ENCODE measurements at places on chromosomes 5 and 9.

- DNase-seq: no peak
Observed at GRCh38 chr9:17509151-17509550, 69.7 kb upstream of the SH3GL2 start.

- DNase-seq: no peak
Observed at GRCh38 chr9:137126786-137127185, 12.2 kb upstream of the GRIN1 start.

- DNase-seq: no peak
Observed at GRCh38 chr9:38685535-38685934, 34.4 kb downstream of the FAM240B start.

- peak; percentile 73 for DNase-seq
Observed at GRCh38 chr5:159878988-159879471, 37.3 kb upstream of the ADRA1B start.

DNA sequence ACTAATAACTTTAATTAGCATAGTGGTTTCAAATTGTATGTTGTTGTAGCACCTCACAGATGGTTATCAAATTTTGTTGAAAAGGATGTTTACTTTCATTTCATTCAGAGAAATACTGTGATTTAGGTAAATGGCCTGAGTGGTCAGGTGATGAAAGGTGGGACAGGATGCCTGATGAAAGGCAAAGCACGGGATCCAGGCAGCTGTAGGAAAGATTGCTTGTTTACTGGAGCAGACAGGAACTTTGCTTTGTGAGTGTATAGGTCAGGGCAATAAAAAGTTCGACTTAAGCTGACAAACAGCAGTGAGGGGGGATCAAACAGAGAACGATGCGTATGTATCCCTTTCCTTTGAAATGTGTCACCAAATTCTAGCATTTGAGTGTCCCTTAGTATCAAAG, 19.0 kb downstream of the KIAA1958 start:
- no peak for DNase-seq

DNA sequence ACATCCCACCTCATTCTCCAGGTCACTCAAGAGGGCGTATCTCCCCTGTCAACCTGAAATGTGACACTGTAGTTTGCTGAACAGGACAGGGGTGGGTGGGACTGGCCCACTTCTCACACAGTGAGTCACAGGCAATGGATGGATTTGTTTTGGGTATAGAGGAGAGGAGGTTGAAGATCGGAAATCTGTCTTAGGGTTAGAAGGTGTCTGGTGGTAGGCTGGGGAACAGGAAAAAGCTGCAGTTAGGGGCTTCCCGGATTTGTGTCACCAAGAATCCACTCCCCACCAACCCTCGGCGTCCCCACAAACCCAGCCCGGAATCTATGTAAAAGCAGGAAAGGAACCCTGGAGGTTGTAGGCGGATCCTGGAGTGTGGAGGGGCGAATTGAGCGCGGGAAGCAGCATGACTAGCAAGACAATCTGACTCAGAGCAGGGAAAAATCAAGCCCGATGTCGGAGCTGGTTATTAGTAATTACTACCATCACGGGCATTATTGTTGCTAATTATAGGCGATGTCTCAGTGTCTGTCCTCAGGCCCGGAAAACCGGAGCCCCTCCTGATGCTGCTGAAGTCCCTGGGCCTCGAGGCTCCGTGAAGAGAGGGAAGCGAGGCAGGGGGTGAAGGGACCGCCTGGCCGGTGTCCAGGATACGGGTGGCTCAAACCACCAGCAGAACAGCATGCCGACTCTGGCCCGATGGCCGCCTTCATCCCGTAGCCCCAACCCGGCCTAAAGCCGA, 1.7 kb upstream of the IRX1 start:
- DNase-seq: no peak

DNA sequence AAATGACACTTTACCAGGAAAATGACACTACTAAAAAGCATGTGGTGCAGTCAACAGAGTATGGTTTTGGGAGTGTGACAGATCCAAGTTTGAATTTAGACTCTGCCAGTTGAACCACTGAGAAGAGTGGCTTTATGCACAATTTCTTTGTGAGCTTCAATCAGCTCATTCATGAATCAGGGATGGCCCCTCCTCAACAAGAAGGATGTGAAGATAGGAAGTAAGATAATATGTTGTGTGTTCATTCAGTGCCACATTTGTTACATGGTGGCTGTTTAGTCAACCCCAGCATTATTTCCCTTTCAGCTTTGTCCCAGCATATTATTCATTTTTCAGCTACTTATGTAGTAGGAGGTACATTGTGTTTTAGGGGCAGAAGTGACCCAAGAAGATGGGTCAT, 140.1 kb downstream of the TLE4 start:
- no peak for DNase-seq

DNA sequence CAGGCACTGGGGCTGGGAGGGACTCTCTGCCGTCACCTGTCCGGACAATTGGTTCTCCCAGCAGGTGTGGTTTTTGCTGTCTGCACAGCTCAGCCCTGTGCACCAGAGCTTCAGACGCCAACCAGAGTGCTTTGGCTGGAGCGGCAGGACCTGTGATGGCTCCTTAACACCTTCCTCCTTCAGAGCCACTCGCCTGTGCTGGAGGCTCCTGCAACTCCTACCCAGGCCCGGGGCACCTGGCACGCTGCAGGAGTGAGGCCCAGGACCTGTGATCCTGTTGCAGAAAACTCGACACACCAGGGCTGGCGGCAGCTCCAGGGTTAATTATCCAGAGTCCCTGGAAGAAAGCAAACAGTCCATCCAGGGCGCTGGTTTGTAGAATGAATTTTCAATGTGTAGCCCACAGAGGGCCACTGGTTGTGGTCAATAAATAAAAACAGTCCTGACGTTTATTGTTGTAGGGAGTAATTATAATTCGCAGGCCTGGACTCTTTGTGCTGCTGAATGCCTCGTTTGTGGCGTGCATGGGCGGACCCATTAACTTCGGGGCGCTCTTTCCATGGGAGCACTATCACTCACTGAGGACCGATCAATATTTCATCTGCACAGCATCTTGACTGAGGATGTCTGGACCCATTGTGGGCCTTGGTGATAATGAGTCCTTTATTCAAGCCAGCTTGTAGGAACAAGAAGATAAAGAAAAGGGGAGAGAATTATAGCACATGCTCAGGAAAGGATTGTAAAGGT, 339.7 kb upstream of the IRX4 start:
- DNase-seq: no peak

- no peak for DNase-seq
Observed at GRCh38 chr9:133342570-133342969, 5.4 kb downstream of the MED22 start.

DNA sequence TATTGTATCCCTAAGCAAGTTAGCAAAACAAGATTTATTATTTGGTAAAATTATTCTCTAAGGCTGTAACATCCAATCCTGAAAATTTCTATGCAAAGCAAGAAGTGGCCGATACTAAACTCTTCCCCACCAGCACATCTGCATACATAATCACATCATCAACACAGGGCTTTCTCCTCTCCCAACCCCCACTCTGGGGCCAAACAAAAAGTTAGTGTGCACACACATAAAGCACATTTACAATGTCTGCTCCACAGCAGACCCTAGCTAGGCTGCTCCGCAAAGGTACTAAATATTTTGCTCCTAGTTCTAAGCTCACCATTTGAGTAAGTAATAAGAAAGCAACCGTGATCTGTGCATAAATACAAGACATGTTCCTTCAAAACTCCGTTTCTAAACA, 3.6 kb downstream of the RNF130 start:
- no peak for DNase-seq

- no peak for DNase-seq
Observed at GRCh38 chr5:164027738-164028137, 522.3 kb downstream of the MAT2B start.

- no peak for DNase-seq
Observed at GRCh38 chr9:132582786-132583583, 579 bp downstream of the BARHL1 start.

DNA sequence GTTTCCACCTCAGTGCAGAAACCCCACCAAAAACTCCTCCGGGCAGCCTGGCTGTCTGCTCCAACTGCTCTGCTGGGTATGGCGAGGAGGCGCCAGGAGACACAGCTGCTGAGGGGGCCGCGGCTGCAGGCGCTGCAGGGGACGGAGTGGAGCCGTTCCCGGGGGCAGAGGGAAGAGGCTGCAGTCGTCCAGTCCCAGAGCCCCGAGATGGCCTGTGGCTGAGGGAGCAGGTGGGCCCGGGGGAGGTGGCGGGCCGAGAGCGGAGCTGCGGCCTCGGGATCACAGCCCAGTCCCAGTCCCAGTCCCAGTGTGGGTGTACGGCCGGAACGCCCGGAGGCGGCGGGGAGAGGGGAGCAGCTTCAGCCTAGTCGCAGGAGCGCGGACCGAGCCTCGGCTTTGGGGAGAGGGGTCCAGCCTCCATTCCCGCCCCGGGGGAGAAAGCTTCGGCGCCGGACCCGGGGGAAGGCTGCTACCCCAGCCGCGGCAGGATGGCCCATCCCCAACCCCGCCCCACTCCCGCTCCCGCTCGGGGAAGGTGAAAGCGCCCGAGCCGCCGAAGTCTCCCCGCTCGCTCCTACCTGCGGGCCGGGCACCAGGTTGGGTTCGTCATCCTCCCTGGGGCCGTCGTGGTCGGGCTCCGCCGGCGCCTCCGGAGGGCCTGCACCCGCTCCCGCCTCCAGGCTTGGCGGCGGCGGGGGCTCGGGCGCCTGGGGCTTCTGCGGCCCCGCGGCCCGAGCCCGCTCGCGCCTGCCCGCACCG, 513 bp downstream of the FAM193B start:
- no peak for DNase-seq

- DNase-seq: no peak
Observed at GRCh38 chr9:61667559-61668121, 477.8 kb downstream of the SPATA31A7 start.

DNA sequence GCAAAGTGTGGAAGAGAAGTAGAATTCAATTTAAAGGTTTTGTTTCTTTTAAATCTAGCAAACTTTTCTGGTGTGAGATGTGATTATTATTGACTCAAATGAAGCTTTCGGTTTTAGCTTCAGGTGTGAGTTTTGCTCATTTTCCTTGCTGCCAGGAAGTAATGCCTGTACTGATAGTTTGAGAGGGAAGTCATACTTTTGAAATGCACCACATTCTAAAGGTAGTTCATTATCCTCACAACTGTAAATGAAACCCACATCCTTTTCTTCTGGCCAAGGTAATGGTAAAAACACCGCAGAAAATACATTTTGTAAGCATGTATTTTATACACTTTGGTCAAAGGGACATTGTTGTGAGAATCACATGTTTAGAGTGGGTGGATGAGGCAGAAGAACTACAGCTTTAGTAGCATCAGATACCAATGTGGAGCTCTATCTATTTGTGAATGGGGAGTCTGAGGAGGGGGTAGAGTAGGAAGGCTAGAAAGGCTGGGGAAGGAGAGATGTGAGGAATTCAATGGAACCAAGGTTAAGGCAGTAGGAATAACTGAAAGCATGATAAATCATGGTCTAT, 167.0 kb upstream of the CDKN2B start:
- no peak for DNase-seq

DNA sequence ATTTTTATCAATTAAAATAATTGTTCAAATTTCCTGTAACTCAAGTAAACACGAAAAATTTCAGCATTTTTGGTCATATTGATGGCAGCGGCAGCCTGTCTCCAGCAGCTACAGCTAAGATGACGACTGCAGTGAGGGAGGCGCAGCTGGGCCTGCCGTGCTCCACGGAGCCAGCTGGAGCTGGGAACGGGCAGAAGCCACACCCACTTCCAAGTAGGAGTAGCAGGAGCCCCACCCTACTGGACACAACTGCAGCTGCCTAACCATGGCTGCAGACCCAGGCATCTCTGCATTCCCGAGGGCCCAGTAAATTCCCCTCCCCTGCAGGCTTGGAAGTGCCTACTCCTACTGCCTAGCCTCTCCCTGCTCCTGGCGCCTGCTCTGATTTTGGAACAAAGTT, 2031.7 kb downstream of the EFNA5 start:
- DNase-seq: no peak

- peak; percentile 50 for DNase-seq
Observed at GRCh38 chr5:91219091-91219802, 163.9 kb downstream of the ARRDC3 start.

- DNase-seq: no peak
Observed at GRCh38 chr5:126166368-126166767, 256.8 kb upstream of the GRAMD2B start.

- DNase-seq: no peak
Observed at GRCh38 chr9:7402334-7403027, 397.1 kb downstream of the DMAC1 start.

DNA sequence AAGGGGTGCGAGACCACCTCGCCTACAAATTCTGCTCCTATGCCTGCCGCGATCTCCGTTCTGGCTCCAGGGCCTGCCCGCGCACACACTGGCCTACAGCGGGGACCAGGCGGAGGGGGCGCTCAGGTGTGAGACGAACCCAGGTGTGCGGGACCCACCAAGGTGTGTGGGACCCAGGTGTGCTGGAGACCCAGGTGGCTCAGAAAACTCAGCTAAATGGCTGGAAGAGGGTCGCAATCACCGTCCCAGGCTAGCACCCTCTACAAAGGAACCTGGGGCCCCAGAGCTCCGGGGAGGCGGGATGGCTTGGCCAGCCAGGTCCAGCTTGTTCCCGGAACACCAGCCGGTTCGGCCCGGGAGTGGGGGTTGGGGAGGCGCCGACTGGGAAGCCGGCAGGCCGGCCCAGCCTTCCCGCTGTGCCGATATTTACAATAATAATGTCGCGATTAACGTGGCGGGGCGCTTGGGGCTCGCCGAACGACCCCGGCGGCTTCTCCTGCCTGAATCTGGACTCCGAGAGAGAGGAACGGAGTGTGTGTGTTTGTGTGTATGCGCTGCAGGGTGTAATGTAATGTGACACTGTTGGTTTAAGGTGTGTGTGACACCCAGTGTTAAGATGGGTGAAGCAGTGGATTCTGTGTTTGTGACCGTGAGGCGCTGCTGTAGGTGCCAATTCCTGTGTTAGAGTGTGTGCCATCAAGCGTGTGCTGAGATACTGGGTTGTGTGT, 1.4 kb downstream of the PCDH1 start:
- no peak for DNase-seq

DNA sequence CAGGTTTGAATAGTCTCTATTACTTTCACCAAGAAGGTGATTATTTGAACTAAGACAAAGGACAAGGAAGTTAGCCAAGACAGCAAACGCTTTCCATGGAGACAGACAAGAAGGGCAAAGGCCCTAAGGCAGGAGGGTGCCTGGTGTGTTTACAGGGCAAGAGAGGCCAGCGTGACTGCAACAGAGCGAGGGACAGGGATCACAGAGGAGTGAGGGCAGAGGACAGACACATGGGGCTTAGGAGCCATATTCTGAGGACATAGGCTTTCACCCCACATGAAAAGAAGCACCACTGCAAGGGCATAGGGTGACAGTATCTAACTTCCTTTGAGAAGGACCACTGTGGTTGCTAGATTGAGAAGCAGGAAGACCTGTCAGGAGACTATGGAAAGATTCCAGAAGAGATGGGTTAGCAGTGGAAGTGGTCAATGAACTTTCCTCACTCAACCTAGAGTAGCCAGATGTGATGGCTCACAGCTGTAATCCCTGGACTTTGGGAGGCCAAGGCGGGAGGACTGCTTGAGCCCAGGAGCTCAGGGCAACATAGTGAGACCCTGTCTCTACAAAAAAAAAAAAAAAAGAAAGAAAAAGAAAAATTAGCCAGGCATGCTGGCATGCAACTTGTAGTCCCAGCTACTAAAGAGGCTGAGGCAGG, 5.0 kb upstream of the HAVCR1 start:
- no peak for DNase-seq

DNA sequence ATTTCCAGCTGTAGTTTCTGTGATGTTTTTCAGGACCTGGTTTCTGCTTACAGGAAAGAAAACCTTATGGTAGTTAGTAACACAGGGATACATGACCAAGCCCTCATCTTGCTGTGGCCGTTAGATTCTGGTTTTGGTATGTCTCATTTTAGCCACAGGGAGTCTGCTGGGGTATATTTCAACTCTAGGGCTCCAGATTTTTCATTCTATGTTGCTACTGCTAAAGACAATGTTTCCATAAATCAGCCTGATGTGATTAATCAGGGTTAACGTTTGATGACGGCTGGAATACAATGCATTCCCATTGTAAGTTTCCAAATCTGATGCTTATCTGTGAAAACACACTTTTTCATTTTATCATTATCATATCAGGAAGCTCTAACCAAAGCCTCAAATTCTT, 48.2 kb downstream of the P4HA2 start:
- DNase-seq: no peak
